ENCODE measurements at places on chromosomes 7 and 10.

GRCh38 chr10:15232279-15232678 lies 63.8 kb upstream of the NMT2 start:
- no peak for DNase-seq

DNA sequence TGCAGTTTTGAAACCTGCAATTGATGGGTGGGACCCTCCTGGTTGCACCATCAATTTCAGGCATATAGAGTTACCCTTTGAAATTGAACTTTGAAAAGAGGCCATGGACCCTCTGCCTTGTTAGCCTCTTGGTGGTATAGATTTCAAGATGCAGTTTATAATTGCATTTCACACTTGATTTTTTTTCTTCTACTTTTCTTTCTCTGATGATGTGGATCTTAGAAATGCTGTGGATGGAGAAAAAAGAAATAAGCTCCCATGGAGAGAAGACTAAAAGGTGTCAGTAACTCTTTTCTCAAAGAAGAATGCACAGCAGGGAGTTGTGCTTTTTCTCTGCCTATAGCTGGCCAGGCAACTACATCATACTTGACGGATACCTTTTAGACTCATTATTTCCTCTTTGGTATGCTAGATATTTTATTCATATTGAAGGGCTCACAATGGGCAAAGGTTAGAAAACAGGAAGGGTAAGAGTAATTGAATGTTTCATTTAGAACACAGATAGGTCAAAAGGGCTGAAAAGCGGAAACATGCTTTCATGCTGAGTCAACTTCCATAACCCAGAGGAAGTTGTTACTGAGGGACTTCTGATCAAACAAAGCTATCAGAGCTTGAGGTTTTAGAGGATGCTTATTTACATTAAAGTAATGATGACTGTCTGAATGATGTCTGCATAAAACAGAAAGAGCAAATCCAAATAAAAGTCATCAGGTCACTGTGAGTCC lies 773.2 kb upstream of the LRRN3 start:
- DNase-seq, result no peak

DNA sequence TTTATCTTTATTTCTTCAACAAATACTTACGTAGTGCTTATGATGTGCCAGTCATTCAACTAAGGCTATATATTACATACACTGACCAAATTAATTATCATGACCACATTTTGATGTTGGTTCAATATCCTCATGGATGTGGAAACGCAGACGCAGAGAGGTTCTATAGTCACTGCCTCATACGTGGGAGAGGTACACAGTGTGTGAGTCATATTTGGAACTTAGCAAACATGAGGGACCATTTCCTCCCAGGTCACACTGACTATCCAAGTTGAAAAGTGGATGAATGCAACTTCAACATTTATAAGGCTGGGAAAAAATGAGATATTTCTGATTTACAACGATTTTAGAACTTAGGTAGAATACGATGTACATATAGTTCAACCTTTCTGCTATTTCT lies 113.6 kb downstream of the PRLHR start:
- no peak for DNase-seq

GRCh38 chr7:31856337-31856736 lies 169.3 kb downstream of the PPP1R17 start:
- no peak for DNase-seq

DNA sequence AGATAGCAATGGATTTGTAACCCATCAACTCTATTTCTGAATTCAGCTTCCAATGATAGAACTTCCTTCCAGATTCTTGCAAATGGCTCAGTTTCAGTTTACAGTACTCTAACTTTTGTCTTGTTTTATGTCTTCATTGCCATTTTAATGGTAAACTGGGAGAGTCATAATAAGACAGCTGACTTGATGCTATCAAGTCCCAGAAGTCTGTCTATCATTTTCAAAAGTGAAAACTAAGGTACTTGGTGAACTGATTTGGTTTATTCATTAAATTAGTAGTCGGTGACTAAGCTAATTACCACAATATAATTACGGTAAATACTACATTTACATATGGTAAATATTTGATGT lies 25.0 kb downstream of the RTKN2 start:
- no peak for DNase-seq

GRCh38 chr10:22612318-22612717 lies 102.1 kb downstream of the PIP4K2A start:
- DNase-seq, result peak; percentile 30

GRCh38 chr7:107684947-107685463 lies 24.4 kb downstream of the SLC26A4 start:
- no peak for DNase-seq

DNA sequence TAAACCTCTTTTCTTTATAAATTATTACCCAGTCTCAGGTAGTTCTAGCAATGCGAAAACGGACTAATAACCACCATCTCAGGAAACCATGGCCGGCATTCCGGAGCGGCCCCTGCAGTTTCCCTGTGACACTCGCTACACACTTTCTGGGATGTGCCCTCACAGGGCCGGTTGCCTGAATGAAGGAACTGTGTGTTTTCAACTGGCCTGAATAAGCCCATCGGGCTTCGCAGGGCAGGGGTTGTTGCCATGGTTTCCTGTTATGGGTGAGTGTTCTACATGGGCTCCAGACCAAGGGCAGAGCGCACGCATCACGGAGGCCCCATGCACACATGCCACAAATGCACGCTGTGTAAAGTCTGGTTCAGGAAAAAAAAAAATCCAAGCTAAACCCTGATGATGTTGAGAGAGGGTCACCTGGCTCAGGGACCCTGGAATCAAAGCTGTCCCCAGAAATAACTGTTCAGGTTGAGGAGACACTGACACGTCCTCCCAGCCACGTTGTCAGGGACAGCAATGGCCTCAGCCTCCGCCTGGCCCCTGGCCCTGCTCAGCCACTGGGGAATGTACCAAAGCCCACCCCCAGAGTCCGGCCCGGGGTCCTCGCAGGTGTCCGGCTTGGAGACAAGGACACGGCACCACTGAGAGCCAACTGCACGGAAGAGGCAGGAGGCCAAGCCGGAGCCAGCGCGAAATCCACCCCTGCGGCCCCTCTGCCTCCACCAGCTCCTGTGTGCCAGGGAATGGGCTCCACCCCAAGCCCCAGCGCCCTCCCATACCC lies 47.9 kb downstream of the STK32C start:
- DNase-seq, result no peak

GRCh38 chr7:84822941-84823510 lies 363.8 kb downstream of the SEMA3D start:
- no peak for DNase-seq

- no peak for DNase-seq
Observed at GRCh38 chr7:145269418-145270161, 433.7 kb upstream of the TPK1 start.

DNA sequence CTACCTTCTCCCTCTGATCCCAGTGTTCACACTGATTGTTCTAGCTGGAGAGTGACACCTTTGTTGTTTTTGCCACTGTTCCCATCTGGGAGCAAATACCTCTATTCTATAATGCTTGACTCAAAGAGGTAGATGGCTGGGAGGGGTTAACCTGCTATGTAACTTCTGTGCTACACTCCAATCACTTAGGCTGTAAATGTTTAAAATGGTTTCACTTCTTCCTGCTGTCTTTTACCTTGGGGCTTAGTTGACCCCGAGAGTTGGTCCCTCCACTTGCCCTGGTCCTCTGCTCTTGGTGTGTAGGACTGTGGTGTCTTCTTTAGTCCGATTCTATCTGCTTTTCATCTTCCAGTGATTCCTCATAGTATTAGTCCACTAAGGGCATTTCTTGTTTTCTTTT lies 22.3 kb downstream of the KLHDC10 start:
- no peak for DNase-seq

DNA sequence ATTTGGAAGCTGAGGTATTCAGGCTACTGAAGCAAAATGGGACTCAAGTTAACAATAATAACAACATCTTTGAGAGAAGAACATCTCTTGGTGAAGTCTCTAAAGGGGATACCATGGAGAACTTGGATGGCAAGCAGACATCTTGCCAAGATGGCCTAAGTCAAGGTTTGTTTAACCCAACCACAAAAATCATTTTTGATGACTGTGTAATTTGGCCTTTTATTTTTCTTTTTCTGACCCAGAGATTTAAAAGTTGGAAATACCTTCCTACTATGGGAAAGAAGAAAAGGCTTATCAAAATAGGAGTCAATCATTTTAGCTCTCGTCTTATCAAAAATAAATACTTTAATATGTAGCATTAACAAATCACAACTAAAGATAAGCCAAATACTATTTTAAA lies 72.4 kb downstream of the PON1 start:
- DNase-seq, result no peak

DNA sequence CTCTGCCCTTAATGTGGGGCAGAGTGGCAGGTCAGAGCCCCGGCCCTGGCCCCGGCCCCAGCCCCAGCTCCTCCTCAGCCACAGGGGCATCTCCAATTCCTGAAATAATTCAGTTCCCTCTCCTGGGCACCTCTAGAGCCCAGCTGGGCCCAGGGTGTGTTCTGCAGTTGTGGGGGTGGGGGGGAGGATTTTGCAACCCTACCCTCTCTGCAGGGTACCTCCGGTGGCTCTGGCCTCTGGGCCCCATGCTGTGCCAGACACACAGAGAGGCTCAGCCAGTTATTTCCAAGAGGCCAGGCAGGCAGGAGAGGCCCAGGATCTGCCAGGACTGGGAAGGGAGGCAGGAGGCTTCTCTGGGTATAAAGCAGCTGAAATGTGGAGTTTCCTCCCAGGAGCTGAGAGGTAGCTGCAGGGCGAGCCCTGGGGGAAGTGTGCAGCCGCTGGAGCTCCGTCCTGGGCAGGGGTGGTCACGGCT lies 47.9 kb downstream of the PWWP2B start:
- no peak for DNase-seq

GRCh38 chr7:126303926-126304325 lies 948.8 kb downstream of the GRM8 start:
- DNase-seq, result no peak

DNA sequence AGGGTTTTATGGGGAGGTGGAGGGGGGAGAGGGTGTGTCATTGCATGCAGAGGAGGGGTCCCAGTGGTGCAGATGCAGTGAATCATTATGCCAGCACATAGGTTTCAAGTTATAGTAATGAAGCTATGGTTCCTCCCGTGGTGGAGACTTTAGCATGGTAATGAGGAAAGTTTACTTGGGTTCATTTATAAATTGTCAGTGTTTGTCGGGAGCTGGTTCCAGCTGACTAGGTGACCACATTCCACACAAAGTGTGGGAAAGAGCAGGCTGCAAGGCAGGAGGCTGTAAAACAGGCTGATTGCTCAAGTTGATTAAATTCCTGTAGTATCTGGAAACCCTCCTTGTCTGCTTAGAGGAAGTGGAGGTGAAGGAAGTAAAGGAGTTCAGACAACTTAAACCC lies 78.9 kb downstream of the SRI start:
- no peak for DNase-seq

DNA sequence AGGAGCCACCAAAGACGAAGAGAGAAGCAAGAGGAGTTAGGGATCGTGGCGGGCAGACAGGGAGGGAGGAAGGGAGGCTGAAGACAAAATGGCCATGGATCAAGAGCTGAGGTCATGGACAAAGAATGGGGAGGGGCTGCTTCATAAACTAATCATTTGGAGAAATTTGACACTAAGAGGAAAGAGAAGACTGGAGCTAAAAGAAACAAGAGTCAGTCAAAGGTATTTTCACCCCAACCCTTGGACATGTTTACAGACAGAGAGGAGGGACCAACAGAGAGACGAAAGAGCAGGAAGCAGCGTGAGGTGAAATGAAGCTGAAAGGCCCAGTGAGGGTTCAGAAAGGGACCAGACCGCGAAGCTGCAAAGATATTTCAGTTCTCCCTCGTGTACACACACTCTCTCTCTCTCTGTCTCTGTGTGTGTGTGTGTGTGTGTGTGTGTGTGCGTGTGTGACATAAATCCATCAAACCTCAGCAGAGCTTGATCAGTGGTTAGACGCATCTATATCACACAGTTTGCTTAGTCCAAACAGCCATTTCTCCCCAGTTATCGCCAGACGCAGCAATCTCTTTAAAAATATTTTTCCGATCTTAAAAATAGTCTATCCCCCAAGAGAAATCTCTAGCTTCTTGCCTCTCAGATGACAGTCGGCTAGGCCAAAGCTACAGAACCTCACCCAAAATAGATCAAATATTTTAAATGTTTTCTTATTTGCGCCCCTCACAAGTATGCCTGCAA lies 12.5 kb upstream of the CALD1 start:
- no peak for DNase-seq

DNA sequence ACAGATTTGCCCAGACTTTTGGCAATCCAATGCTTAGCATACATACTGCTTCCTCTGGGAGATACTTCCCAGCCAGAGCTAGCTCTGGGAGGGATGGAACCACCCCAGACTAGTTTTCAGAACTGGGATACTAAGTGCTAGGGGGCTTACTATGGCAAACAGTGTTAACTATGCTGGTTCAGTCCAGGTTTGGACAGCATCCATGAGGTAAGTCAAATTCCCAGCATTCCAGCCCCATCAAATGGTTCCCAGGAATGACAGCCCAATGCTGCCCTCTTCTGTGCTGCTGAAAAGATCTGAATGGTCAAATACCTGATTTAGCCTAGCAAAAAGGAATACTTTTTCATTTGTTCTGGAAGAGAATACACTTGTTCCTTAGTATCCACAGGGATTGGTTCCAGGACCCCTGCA lies 141.7 kb upstream of the CCDC6 start:
- DNase-seq, result no peak

DNA sequence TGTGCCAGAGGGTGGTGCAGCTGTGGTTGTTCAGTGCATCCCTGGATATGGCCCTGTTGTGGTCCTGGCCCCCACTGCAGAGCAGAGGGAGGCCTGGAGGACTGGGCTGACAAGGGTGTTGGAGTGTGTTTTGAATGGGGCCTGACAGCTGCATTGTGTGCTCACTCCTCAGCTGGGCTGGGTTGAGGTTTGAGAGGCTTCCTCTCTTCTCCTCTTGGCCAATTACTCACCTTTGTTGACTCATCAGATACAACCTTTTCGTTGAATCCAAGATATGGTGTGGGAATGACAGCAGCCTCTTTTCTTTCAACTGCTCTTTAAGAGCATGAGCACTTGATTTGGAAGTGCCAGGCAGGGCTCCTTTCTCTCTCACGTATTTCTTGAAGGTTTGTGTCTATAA lies 228.5 kb upstream of the COBL start:
- no peak for DNase-seq

- DNase-seq, result no peak
Observed at GRCh38 chr10:96133135-96133534, 3.0 kb downstream of the ZNF518A start.

DNA sequence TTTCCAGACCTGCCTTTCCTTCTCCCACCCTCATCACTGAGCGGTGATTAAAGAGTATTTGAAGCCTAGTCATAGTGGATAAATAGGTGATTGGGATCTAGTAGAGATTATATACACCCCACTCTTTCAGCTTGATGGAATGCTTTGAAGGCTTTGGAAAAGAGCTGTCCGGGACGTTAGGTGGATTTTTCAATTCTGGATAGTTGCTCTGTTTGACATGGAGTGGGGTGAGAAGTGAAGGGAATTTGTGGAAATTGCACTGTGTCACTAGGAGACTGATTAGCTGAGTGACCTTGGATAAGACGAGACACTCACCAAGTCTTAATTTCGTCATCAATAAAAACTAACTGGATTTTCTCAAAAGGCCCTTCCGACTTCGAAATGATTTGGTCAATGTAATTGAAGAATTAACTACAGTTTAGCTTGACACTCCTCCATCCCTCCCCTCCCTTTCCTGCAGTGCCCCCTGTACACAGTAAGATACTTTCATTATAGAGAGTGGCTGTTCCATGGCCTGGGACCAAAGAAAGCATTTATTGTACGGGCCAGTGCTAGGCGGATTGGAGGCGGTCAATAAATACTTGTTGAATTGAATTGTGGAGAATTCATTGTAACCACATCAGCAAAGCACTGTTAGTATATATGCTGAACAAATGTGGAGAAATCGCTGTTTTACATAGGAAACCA lies 962 bp downstream of the ZKSCAN1 start:
- no peak for DNase-seq

GRCh38 chr10:60870803-60871202 lies 73.2 kb downstream of the RHOBTB1 start:
- DNase-seq, result no peak
